Psoas muscle (tissue), 8 donors: ENCODE measurements at places on chromosomes 2 and 18. TPM values are rescaled to one million over a fixed set of nuclear protein-coding genes. Genes with fewer than 3 reads are reported as not detected.

TRIM43 gene
- not detected for total RNA-seq

REG3A gene
- not detected for total RNA-seq

DUSP11 gene
- 9.1 TPM for total RNA-seq

LYPD1 gene
- total RNA-seq, result not detected

TCF23 gene
- total RNA-seq, result 0.63 TPM

CTIF gene
- total RNA-seq, result 31.6 TPM

ACVR1 gene
- total RNA-seq, result 26.2 TPM

CHRNG gene
- total RNA-seq, result 2.9 TPM

CPO gene
- total RNA-seq, result 0.34 TPM

RESP18 gene
- total RNA-seq, result not detected

- peaks cover 36% of the 10 kb centered on the region for H3K4me1 ChIP-seq
- peak overlapping the region; percentile 50 for H3K27ac ChIP-seq
- H3K27me3 ChIP-seq, result no peaks in the 10 kb centered on the region
- no peaks in the 10 kb centered on the region for H3K36me3 ChIP-seq
- no peak for DNase-seq
- no peak overlapping the region for H3K4me3 ChIP-seq
Observed at GRCh38 chr18:35114305-35114704, 73.1 kb downstream of the MAPRE2 start.

DNA sequence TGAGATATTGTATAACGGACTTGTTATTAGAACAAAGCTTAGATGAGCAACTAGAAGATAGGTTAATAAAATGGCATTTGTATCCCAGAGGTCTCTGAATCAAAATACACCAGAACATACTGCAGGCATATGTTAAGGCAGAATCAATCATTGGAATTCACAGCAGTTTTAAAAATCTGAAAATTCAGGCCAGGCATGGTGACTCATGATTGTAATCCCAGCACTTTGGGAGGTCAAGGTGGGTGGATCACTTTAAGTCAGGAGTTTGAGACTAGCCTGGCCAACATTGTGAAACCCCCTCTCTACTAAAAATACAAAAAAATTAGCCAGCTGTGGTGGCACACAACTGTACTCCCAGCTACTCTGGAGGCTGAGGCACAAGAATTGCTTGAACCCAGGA, 405.2 kb downstream of the ZEB2 start:
- H3K27ac ChIP-seq, result no peak overlapping the region
- no peaks in the 10 kb centered on the region for H3K27me3 ChIP-seq
- H3K4me1 ChIP-seq, result no peaks in the 10 kb centered on the region

DNA sequence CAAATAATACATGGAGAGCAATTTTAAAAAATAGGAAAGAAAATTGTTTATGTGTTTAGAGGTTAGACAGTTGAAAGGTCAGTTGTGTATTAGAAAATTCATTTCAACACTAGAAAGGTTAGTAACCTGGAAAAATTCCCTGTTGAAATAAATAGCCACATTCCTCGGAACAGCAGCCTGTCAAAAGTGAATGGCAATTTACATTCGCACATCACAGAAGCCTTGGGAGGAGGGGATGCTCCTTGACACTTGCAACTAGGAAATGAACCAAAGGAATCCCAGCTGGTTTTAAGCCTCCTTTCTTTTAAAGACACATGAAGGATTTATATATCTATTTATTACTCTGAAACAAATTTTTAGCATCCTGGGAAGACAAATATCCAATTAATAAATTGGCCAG, 653.5 kb upstream of the LRRTM4 start:
- H3K36me3 ChIP-seq, result no peaks in the 10 kb centered on the region
- no peak overlapping the region for H3K4me3 ChIP-seq
- no peak overlapping the region for H3K27ac ChIP-seq

- no peaks in the 10 kb centered on the region for H3K27me3 ChIP-seq
- no peaks in the 10 kb centered on the region for H3K36me3 ChIP-seq
- no peak for DNase-seq
- H3K27ac ChIP-seq, result no peak overlapping the region
Observed at GRCh38 chr18:39271654-39272053, 1706.1 kb upstream of the CELF4 start.

- no peak overlapping the region for H3K27ac ChIP-seq
- no peaks in the 10 kb centered on the region for H3K4me1 ChIP-seq
- H3K36me3 ChIP-seq, result no peaks in the 10 kb centered on the region
- H3K4me3 ChIP-seq, result no peak overlapping the region
- no peak for DNase-seq
- no peaks in the 10 kb centered on the region for H3K27me3 ChIP-seq
Observed at GRCh38 chr18:67583621-67584020, 67.1 kb upstream of the DSEL start.

DNA sequence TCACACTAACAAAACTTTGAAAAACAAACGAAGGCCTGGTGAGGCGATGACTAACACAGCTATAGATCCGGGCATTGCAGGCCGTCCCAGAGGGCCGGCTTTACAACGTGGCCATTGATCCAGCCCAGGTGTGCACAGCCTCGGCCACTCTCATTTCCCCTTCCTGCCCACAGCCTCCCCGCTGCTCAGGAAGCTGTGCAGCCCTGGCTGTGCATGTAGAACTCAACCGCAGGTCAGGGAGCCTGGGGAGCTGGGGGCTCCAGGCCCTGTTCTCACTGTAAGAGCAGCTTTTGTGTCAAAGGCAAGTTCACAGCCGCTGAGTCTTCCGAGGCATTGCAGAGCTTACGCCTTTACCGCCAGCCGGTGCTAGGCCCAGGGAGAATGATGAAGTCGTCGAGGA, 87.2 kb downstream of the LONRF2 start:
- H3K4me1 ChIP-seq, result peaks cover 3% of the 10 kb centered on the region
- H3K36me3 ChIP-seq, result no peaks in the 10 kb centered on the region
- no peak for DNase-seq
- no peaks in the 10 kb centered on the region for H3K27me3 ChIP-seq
- no peak overlapping the region for H3K27ac ChIP-seq

- no peaks in the 10 kb centered on the region for H3K36me3 ChIP-seq
- no peaks in the 10 kb centered on the region for H3K27me3 ChIP-seq
- no peak overlapping the region for H3K4me3 ChIP-seq
- DNase-seq, result no peak
- peaks cover 27% of the 10 kb centered on the region for H3K4me1 ChIP-seq
Observed at GRCh38 chr2:43314299-43314927, 88.0 kb upstream of the ZFP36L2 start.

DNA sequence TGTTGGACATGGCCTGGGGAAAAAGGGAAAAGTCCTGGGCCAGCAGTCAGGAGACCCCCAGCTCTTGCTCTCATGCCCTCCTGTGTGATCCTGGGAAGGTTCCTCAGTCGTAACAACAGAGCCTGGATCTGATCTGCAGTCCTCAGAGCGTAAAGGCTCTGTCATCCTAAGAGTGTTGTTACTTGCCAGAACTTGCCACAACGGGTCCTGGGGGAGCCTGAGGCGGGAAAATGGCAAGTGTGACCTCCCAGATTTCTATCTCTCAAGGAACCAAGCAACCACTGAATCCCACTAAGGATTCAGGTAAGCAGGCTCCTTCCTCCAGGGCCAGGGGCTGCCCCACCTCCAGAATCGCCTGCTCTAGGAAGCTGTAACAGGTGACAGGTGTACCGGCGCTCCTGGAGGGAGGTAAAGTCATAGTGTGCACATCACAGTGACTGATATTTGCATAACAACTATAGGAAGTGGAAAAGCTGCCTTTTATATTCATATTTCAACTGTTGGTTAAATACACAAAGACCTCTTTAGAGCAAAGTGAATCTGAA, 18.4 kb downstream of the HS1BP3 start:
- H3K27me3 ChIP-seq, result no peaks in the 10 kb centered on the region
- DNase-seq, result peak; percentile 25
- peaks cover 20% of the 10 kb centered on the region for H3K4me1 ChIP-seq
- H3K27ac ChIP-seq, result no peak overlapping the region

- peaks cover 3% of the 10 kb centered on the region for H3K4me1 ChIP-seq
- H3K4me3 ChIP-seq, result no peak overlapping the region
- H3K36me3 ChIP-seq, result no peaks in the 10 kb centered on the region
- no peak overlapping the region for H3K27ac ChIP-seq
- no peaks in the 10 kb centered on the region for H3K27me3 ChIP-seq
- DNase-seq, result no peak
Observed at GRCh38 chr2:120059483-120059882, 46.6 kb downstream of the EPB41L5 start.

- no peak overlapping the region for H3K4me3 ChIP-seq
- no peak overlapping the region for H3K27ac ChIP-seq
- H3K27me3 ChIP-seq, result no peaks in the 10 kb centered on the region
- no peaks in the 10 kb centered on the region for H3K4me1 ChIP-seq
Observed at GRCh38 chr2:111668741-111669140, 215.3 kb downstream of the ANAPC1 start.

DNA sequence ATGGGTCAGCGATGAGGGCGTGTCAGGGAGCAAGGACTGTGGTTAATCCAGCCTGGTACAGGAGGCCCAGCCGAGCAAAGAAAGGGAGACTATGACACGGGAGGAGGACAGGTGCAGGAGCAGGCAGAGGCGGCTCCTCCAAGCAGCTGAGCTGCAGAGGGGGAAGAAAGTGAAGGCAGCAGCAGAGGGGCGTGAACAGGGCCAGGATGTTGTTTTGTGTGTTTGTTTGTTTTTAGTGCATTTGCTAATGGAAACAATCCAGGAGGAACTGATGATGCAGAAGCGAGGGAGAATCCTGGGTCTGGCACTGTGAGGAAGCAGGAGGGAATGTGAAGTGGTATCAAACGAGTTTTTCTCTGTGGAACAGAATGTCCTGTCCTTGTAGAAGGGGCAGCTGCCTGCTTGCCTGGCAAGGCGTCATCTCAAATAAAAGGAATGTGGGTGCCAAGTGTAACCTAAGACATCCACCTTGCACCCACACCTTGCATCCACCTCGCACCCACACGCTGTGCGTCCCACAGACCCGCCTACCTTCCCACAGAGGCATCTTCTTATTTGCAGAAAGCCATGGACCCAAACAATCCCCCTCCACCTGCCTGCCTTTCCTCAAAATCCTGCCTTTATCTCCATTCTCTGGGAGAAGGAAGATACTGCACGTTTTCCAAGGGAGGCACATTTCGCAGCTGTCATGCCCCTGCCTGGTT, 134.8 kb downstream of the SH3BP4 start:
- no peaks in the 10 kb centered on the region for H3K36me3 ChIP-seq
- H3K4me3 ChIP-seq, result no peak overlapping the region
- no peaks in the 10 kb centered on the region for H3K4me1 ChIP-seq
- no peak overlapping the region for H3K27ac ChIP-seq
- peaks cover 6% of the 10 kb centered on the region for H3K27me3 ChIP-seq

DNA sequence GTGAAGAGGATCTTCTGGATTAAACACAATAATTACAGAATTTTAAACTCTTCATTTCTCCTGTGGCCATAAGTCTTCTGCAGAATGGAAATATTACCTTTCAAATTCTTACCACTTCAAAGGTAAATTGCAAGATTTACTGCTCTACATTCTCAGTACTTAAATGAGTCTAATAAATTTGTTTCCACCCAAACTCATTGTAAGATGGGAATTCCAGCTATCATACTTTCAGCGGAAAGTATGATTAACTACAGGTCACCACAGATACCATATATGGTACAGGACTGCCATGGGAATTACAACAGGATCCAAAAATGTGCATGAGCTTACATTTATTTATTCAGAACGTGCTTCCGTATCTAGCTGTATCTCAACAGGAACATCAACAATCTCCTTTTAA, 3.1 kb downstream of the DSC3 start:
- H3K27ac ChIP-seq, result no peak overlapping the region
- H3K4me1 ChIP-seq, result no peaks in the 10 kb centered on the region
- no peaks in the 10 kb centered on the region for H3K36me3 ChIP-seq
- peaks cover 23% of the 10 kb centered on the region for H3K27me3 ChIP-seq

- H3K27me3 ChIP-seq, result no peaks in the 10 kb centered on the region
- peaks cover 13% of the 10 kb centered on the region for H3K4me1 ChIP-seq
- H3K27ac ChIP-seq, result no peak overlapping the region
- H3K4me3 ChIP-seq, result no peak overlapping the region
- no peaks in the 10 kb centered on the region for H3K36me3 ChIP-seq
- DNase-seq, result no peak
Observed at GRCh38 chr18:45834306-45834705, 8.8 kb downstream of the SIGLEC15 start.

GRCh38 chr2:164509137-164509877, 112.0 kb downstream of the GRB14 start:
- no peak for DNase-seq
- H3K36me3 ChIP-seq, result no peaks in the 10 kb centered on the region
- no peak overlapping the region for H3K27ac ChIP-seq
- H3K4me3 ChIP-seq, result no peak overlapping the region

DNA sequence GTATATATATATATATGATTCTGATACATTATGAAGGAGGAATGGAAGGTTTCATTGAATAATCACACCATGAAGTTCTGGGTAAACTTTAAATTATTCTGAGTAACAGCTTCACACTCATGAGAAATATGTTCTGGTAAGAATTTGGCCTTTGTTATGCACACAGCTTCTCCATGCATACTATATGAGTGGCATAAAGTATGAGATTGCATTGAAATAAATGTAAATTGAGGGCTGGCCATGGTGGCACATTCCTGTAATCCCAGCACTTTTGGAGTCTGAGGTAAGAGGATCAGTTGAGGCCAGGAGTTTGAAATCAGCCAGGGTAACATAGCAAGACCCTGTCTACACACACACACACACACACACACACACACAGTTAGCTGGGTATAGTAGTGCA, 50.0 kb upstream of the ARL5A start:
- no peak for DNase-seq
- H3K4me1 ChIP-seq, result peaks cover 4% of the 10 kb centered on the region
- no peaks in the 10 kb centered on the region for H3K36me3 ChIP-seq

- H3K36me3 ChIP-seq, result no peaks in the 10 kb centered on the region
- no peaks in the 10 kb centered on the region for H3K27me3 ChIP-seq
- no peak for DNase-seq
- H3K27ac ChIP-seq, result no peak overlapping the region
Observed at GRCh38 chr2:209529579-209529978, 105.7 kb downstream of the MAP2 start.

DNA sequence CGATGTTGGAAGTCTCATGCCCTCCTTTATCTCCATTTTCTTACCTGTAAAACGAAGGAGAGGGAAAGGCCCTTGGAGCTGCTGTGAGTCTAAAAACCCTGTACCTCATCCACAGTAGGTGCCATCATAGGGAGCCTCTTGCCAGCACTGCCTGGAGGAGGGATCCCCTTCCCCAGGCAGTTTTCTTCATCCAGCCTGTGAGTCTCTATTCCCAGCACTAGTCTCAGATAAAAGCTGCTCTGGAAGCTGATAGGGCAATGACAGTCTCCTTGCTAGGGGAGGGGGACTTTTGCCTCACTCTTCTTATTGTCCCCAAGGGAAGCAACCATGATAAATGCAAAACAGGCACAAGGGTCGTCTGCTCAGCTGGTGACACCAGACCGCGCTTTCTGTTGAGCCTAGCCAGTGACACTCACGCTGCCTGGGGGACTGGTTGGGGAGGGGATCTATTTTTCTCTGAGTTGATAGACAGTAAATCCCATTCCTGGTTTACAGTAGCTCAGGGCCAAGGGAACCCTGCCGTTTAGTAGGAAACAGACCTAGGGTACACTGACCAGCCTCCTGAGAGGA, 139.5 kb upstream of the NABP1 start:
- H3K4me3 ChIP-seq, result no peak overlapping the region
- H3K27me3 ChIP-seq, result no peaks in the 10 kb centered on the region
- DNase-seq, result no peak

GRCh38 chr2:86002375-86002774, 103.3 kb downstream of the POLR1A start:
- H3K4me3 ChIP-seq, result no peak overlapping the region
- H3K27ac ChIP-seq, result no peak overlapping the region
- H3K36me3 ChIP-seq, result no peaks in the 10 kb centered on the region
- peaks cover 14% of the 10 kb centered on the region for H3K4me1 ChIP-seq
- DNase-seq, result no peak
- no peaks in the 10 kb centered on the region for H3K27me3 ChIP-seq
